ENCODE measurements at places on chromosomes 7 and 10.

DNA sequence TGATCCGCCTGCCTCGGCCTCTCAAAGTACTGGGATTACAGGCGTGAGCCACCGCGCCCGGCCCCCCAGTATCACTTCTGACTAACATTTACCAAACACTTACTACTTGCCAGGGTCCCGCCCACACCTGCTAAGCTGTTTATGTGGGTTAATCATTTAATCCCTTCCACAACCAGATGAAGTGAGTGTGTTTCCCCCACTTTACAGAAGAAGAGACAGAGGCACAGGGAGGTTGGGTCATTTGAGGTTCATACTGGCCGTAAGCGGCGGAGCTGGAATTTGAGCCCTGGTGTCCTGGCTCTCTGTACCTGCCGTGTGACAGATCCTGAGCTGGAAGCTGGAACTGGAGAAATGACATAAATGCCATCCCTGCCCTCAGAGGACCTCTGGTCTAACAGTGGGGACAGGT lies 15.1 kb upstream of the VPS37D start:
- no peak for DNase-seq

- DNase-seq = no peak
Observed at GRCh38 chr10:72098301-72098835, 10.0 kb upstream of the SPOCK2 start.

GRCh38 chr7:39951226-39952194 lies 1.5 kb downstream of the CDK13 start:
- DNase-seq = no peak

GRCh38 chr10:92156874-92157773 lies 133.8 kb downstream of the CPEB3 start:
- DNase-seq = no peak

All from COLO829 (cell line).